ENCODE measurements at places on chromosomes 4 and X.

GRCh38 chr4:151692821-151693673, 67.8 kb downstream of the GATB start:
- no peak overlapping the region for H3K4me3 ChIP-seq
- H3K27ac ChIP-seq = no peak overlapping the region
- DNase-seq = no peak
- no peaks in the 10 kb centered on the region for H3K27me3 ChIP-seq
- no peaks in the 10 kb centered on the region for H3K36me3 ChIP-seq
- no peaks in the 10 kb centered on the region for H3K4me1 ChIP-seq

GRCh38 chr4:123653236-123653635, 256.6 kb downstream of the SPRY1 start:
- H3K27ac ChIP-seq = no peak overlapping the region
- peaks cover 39% of the 10 kb centered on the region for H3K4me1 ChIP-seq
- H3K36me3 ChIP-seq = no peaks in the 10 kb centered on the region
- H3K4me3 ChIP-seq = no peak overlapping the region
- DNase-seq = no peak

DNA sequence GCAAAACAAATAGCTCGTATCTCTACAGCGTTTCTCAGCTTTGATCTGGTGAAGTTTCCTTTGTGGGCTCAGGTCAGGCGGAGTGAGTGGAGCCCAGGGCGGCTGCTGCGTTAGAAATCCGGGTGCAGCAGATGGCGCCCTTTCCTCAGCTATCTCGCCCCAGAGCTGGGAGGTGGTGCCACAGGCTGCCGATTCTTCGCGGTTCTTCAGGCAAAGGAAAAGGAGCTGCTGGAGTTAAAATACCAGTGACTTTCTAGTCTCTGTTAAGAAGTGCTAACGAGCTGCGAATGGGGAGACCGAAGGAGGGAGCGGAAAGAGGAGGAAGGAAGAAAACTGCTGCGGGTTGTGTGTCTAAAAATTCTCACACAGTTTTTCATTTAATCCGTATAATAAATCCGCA, 114.6 kb downstream of the CPE start:
- no peak overlapping the region for H3K27ac ChIP-seq
- no peaks in the 10 kb centered on the region for H3K27me3 ChIP-seq
- DNase-seq = peak; percentile 78
- H3K4me1 ChIP-seq = peaks cover 7% of the 10 kb centered on the region
- H3K4me3 ChIP-seq = no peak overlapping the region
- H3K36me3 ChIP-seq = no peaks in the 10 kb centered on the region

GRCh38 chrX:11464380-11464779, 171.2 kb downstream of the AMELX start:
- no peaks in the 10 kb centered on the region for H3K4me1 ChIP-seq
- no peak overlapping the region for H3K4me3 ChIP-seq
- H3K27ac ChIP-seq = no peak overlapping the region
- H3K27me3 ChIP-seq = no peaks in the 10 kb centered on the region
- no peak for DNase-seq

- no peak overlapping the region for H3K4me3 ChIP-seq
- H3K4me1 ChIP-seq = no peaks in the 10 kb centered on the region
- no peaks in the 10 kb centered on the region for H3K36me3 ChIP-seq
- no peaks in the 10 kb centered on the region for H3K27me3 ChIP-seq
- no peak overlapping the region for H3K27ac ChIP-seq
- no peak for DNase-seq
Measured at GRCh38 chr4:78584863-78585547, 33.4 kb downstream of the ANXA3 start.

DNA sequence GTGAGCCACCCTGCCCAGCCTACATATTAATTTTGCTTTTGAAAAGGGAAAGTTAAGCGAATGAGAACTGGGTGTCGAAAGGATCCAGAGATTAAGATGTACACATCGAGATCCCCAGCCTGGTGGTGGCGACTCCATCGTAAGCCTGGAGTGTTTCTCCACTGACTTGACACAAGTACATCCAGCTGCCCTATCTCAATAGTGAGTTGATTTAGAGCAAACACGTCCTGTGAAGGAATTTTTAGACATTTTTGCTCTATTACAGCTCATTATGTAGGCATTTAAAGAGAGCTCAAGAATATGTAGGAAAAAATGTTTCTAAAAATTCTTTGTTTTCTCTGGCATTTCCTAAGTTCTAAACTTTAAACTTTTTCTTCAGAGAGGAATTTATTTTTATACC, 11.7 kb upstream of the CLDN34 start:
- H3K4me1 ChIP-seq = no peaks in the 10 kb centered on the region
- no peak for DNase-seq
- H3K27ac ChIP-seq = no peak overlapping the region
- no peaks in the 10 kb centered on the region for H3K36me3 ChIP-seq

Data from body of pancreas (tissue), 4 donors.